A673 (cell line): ENCODE measurements at places on chromosomes 11 and 22. TPM values are rescaled to one million over a fixed set of nuclear protein-coding genes. Genes with fewer than 3 reads are reported as not detected.
A peak's percentile ranks its signal among the peaks of the same experiment; 100 is the strongest.

DNA sequence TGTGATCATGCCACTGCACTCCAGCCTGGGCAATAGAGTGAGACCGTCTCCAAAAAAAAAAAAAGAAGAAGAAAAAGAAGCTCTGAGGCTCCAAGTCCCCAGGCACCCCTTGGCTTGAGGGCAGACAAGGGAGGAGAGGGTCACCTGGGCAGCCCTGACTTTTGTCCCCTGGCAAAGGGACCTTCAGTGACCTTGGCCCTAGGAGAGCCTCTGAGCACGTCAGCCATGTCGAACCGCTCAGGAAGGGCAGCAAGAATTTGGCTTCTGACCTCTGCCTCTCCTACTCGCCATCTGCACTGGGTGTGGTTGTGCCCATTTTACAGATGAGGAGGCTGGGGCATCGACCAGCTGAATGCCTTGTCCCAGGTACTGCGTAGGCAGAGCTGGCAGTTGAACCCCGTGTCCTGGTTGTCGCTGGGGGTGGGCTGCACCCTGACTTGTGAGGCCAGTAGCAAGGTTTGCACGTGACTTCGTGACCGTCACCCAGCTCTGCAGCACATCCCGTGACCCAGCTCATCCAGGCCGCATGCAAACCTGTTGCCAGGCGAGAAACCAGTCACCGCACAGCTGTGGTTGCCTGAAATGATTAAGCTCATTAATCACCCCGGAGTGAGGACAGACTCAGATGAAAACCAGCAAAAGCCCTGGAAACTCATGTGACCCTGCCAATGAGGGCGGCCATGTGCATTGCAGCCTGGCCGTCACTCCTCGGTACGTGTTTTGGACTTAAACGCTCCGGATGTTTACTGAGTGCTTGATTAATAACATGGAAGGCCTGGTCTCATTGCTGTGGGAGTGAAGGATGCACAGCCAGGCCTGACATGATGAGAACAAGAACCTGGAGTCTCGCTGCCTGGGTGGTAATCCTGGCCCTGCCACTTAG lies 47.7 kb upstream of the PPP6R3 start:
- no peak for DNase-seq

- DNase-seq, result peak; percentile 89
Observed at GRCh38 chr11:119196833-119197483, 9.2 kb upstream of the CBL start.

GRCh38 chr11:128772814-128773213 lies 78.9 kb downstream of the FLI1 start:
- peak; percentile 33 for DNase-seq

Gene CCDC34
- total RNA-seq, result 101 and 105 TPM in 2 replicates
